NCI-H1417 (cell line): ENCODE measurements at places on chromosomes 2 and 18.

GRCh38 chr2:55010149-55010591 is 40.1 kb downstream of the RTN4 start:
- no peak for DNase-seq

GRCh38 chr2:199704358-199705238 is 146.4 kb downstream of the FTCDNL1 start:
- peak; percentile 23 for DNase-seq

DNA sequence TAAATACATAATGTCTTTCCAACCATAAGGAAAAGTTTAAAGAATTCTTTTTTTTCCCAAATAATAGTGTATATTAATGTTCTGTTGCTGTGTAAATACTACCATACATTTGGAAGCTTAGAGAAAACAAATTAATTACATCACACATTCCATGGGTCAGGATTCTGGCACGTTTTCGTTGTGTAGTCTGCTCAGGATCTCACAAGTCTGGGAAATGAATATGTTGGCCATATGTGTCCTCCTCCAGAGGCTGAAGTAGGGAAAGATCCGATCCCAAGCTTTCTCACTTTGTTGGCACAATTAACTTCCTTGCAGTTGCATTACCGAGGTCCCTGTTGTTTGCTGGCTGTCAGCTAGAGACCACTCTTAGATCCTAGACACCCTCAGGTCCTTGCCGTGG is 83.9 kb downstream of the RPRM start:
- DNase-seq: no peak

DNA sequence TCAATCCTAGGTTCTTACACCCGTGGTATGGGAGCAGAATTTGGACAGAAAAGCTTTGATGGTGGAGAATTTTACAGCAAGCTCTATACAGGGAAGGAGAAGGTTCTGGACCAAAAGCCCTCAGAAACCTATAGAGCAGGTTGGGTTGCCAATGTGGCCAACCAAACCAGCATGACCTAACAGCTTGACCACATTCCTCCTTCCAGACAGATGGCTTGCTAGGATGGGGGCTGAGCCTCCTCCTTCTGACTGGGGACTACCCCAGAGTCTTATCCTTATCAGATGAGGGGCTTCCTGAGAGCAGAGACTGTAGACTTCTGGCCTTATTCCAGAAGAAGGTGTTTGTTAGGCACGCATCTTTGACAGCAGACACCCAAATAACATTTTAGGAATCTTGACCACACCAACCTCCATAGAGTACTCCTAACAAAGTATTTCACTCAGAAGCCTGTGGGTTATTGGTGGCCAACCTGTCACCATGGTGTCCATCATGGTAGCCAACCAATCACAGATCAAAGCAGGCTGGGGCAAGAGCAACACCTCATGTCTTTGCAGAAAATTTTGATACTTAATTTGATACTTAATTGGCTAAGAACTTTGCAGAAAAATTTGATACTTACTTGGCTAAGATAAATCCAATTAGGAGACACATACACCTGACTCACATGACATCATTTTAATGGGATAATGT is 34.8 kb upstream of the EPAS1 start:
- no peak for DNase-seq

- DNase-seq: no peak
Observed at GRCh38 chr18:42545825-42546224, 569.7 kb downstream of the RIT2 start.

GRCh38 chr2:66032226-66032775 is 402.6 kb upstream of the MEIS1 start:
- no peak for DNase-seq

GRCh38 chr2:112483042-112483473 is 1.1 kb downstream of the TTL start:
- DNase-seq: peak; percentile 74

DNA sequence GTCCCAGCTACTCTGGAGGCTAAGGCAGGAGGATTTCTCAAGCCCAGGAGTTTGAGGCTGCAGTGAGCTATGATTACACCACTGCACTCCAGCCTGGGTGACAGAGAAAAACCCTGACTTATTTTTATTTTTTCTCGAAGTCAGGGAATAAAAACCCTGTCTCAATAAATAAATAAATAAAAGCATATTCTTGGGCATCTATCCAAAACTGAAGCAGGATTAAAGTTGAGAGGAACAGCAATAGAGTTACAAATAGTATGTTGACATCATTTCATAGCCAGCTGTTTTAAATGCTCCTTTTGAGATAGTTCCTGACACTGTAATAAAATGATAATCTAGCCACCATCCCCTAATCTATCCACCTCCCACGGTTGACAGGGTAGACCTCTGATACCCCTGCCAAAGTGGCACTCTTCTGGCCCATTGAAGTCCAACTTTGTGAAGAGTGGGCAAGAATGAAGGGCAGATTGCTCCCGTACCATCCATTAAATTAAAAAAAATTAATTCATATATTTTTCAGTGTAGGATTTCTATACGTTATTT is 42.3 kb upstream of the LPIN2 start:
- DNase-seq: no peak

GRCh38 chr2:25979001-25979400 is 3.3 kb downstream of the KIF3C start:
- no peak for DNase-seq

- no peak for DNase-seq
Observed at GRCh38 chr2:15919716-15920434, 20.5 kb upstream of the MYCN start.

DNA sequence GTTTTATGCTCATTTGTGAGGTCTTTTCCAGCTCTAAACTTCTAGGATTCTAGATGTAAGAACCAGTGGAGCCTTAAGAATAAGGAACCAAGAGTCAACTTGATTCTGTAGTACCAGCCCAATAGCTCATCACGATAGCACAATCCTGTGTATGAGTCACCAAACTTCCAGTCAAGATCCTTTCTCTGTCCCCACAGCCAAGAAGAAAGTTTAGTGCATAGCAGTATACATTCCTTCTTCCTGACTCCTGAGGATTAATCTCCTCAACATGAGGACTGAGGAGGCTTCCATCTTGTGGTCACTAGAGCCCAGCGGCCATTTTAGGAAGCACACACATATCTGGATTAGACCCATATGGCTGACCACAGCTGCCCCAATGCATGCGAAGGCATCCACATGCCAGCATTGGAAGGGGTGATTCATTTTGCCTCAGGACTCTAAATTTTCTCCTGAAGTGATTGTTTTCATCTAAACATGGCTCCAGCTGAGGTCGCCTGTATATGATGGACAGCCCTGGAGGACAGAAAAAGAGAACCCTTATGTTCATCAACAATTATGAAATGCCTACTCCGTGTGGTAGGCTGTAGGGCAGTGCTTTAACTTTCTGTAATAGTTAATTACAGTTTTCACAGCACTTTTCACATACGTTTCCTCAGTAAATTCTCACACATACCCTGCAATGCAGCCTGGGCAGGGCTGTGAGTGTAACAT is 53.5 kb downstream of the RASGRP3 start:
- DNase-seq: no peak

- no peak for DNase-seq
Observed at GRCh38 chr2:21836261-21836660, 712.5 kb downstream of the TDRD15 start.

GRCh38 chr2:57809230-57809629 is 237.4 kb upstream of the VRK2 start:
- DNase-seq: no peak

- peak; percentile 15 for DNase-seq
Observed at GRCh38 chr18:70848329-70848728, 559.5 kb downstream of the SOCS6 start.

- DNase-seq: no peak
Observed at GRCh38 chr2:202373490-202373889, 2.6 kb upstream of the BMPR2 start.

DNA sequence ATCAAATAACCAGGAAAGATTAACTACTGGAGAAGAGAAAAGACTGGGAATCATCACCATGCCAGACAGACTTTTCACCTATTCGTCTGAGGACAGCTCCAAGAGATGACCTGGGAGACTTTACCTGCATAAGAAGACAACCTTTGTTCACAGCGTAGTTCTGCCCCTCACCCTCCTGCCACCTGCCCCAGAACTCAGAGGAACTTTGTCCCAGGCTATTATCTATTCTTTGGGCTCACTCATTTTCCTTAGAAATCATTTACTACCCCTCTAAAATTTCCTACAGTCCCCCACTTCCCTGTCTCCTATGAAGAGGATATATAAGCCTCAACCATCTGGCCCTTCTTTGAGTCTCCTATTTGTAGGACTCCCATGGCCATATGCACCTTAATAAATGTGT is 19.3 kb upstream of the COPS8 start:
- DNase-seq: no peak

DNA sequence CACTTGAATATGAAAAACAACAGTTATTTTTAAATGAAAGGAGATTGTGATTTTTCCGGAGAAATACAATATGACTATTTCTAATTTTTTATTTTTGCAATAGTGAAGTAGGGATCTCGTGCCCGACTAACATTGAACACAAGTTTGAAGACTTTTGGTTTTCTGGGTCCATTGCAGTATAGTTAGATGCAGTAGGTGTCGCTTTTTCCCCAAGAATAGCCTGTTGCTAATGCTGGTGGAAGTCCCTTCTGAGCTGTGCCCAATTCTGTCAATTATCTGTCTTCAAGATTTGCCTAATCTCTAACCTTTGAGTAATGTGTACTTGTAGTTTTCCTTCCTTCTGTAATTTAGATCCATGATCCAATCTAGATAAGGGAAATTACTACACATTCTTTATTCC is 36.5 kb downstream of the SEMA4F start:
- DNase-seq: peak; percentile 80
